ENCODE measurements at places on chromosomes 11 and 22. TPM values are rescaled to one million over a fixed set of nuclear protein-coding genes. Genes with fewer than 3 reads are reported as not detected.

- DNase-seq, result no peak
- H3K4me3 ChIP-seq, result no peak overlapping the region
- H3K27ac ChIP-seq, result no peak overlapping the region
These were observed 200.1 kb upstream of the POU2AF2 start for GRCh38 chr11:111045407-111045803.

- H3K36me3 ChIP-seq, result no peaks in the 10 kb centered on the region
- no peaks in the 10 kb centered on the region for H3K27me3 ChIP-seq
- H3K4me3 ChIP-seq, result no peak overlapping the region
- no peak for DNase-seq
These were observed 82.7 kb upstream of the CTSC start for GRCh38 chr11:88420165-88420791.

- H3K36me3 ChIP-seq, result no peaks in the 10 kb centered on the region
- peaks cover 6% of the 10 kb centered on the region for H3K27me3 ChIP-seq
- DNase-seq, result no peak
- H3K27ac ChIP-seq, result no peak overlapping the region
- H3K4me3 ChIP-seq, result no peak overlapping the region
These were observed 20.0 kb downstream of the PRRG4 start for GRCh38 chr11:32849761-32850160.

DNA sequence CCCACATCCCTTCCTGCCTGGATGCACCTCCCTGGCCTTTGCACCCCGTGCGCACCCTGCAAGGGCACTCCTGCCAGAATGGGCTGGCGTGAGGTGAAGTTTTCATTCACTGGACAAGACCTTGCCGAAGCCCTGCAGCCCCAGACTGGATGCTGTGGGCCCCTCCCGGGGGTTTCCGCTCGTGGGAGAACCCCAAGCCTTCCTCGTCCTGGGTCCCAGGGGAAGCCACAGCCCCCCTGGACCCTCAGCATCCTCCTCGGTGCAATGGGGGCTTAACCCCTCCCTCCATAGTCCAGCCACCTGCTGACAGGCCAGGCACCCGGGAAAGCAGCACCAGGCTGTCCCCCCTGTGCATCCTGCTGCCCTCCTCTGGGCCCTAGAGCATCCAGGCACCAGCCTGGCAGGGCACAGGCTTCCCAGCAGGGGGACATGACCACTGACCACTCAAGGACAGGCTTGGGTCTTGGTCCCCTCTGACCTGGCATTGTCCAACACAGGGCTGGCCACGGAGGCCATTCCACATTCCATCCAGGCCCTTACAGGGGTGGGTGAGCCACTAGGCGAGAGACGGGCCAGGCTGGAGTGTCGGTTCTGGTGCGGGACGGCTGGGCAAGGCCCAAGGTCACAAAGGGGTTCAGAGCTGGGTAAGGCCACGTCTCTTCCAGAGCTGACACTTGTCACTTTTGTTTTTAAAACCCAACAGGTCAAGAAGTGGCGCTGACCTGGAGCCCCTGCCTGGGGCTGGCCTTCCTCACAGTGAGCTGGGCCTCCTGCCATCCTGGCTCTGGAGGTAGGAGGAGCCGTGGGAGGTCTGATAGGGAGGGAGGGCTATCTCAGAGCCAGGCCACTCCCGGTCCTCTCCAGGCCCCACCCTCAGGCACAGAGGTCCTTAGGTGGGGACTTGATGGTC is 41.5 kb upstream of the PPARA start:
- no peaks in the 10 kb centered on the region for H3K4me1 ChIP-seq
- H3K27me3 ChIP-seq, result no peaks in the 10 kb centered on the region
- H3K4me3 ChIP-seq, result no peak overlapping the region
- no peaks in the 10 kb centered on the region for H3K36me3 ChIP-seq
- H3K27ac ChIP-seq, result no peak overlapping the region
- no peak for DNase-seq

GRCh38 chr22:28179392-28179791 is 260.3 kb upstream of the PITPNB start:
- H3K4me1 ChIP-seq, result no peaks in the 10 kb centered on the region
- H3K4me3 ChIP-seq, result no peak overlapping the region
- no peak for DNase-seq
- H3K27ac ChIP-seq, result no peak overlapping the region
- H3K36me3 ChIP-seq, result no peaks in the 10 kb centered on the region

The OR9Q1 gene
- total RNA-seq, result not detected

The SGSM1 gene
- total RNA-seq, result 0.11 TPM
